ENCODE measurements at places on chromosomes 6 and 20.

GRCh38 chr6:37893257-37893656 is 73.7 kb downstream of the ZFAND3 start:
- no peak for DNase-seq

- no peak for DNase-seq
Observed at GRCh38 chr6:34460796-34461507, 4.9 kb upstream of the PACSIN1 start.

DNA sequence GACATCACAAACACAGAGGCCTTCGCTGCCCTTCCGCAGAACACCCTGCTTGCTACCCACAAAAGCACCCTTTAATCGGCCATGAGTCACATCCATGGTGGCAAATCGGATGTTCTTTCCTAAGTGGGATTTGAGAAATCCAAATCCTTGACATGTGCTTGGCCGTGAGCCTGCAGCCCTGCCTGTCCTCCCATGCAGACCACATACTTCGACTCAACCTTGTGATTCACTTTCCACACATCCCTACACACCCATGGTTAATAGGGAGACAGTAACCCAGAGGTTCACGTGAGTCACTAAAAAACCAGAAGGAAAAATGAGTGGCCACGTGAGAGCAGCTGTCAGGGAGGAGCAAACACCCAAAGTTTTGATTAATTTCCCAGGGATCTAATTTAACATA is 19.4 kb downstream of the RAMACL start:
- DNase-seq = no peak

DNA sequence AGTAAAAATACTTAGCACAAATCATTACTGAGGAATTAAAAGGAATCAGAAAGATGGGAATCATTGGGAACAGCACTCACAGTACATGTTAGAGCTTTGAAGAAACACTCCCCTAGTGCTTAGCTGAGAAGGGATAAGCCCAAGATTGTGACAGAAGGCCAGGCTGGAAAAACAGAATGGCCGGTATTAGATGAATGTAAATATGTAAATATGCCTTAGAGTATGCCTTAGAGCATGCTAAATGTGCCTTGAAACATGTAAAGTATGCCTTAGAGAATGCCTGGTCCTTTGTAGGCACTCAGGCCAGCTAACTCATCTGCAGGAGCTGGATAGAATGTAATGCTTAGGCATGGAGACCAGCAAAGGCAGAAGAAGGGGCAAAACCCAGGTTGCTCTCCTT is 10.6 kb upstream of the TENT5A start:
- no peak for DNase-seq

- DNase-seq = no peak
Observed at GRCh38 chr20:2756056-2756611, 44.3 kb downstream of the CPXM1 start.

GRCh38 chr6:25750906-25751305 is 3.6 kb upstream of the SLC17A4 start:
- DNase-seq = no peak

DNA sequence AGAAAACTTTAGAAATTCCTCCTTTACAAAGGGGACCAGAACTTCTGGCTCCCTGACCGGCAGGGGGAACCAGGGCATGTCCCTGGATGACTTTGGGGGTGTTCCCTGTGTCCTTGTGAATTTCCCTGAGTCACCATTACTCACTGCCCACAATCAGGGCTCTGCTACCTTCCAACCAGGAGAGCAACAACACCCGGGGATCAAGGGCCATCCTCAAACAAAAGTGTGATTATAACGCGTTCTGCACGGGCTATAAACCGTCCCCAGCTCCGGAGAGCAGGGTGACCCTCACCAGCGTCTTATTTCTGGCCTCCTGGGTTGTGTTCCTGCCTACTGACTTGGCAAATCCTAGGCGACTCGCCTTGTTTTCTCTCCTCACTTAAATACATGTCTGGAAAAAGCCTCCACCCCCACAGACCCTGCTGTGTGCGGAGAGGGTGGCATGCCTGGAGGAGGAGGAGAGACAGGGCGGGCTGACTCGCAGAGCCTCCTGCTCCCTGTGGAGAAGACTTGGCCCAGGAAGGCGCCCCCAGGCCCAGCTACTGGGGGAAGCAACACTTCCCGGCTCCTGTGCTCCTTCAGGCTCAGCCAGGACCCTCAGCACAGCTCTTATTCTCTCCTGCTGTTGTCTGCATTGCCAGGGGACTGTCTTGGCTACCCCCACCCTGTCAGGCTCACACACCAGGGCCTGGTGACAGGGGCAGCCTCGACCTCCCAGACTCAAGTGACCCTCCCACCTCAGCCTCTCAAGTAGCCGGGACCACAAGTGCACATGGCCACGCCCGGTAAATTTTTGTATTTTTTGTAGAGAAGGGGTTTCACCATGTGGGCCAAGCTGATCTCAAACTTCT is 54.1 kb downstream of the FGD2 start:
- no peak for DNase-seq

DNA sequence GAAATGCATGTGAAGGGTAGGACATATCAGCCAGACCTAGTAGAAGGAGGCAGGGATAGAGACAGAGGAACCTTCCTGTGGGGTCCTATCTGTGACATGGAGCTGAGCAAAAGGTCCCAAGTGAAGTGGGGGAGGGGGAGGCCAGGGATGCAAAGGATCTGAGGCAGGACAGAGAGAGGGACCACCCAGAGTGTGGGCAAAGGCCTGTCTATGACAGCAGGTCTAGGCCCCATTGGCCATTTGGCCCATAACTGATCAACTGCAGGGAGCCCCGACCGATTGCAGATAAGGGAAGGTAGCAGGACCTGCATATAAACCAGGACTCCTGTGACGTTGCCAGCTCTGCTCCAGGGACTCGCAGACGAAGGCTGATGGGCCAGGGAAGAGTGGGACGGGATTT is 49.6 kb upstream of the SYNDIG1 start:
- no peak for DNase-seq

- DNase-seq = no peak
Observed at GRCh38 chr20:54318892-54319291, 111.0 kb downstream of the PFDN4 start.

DNA sequence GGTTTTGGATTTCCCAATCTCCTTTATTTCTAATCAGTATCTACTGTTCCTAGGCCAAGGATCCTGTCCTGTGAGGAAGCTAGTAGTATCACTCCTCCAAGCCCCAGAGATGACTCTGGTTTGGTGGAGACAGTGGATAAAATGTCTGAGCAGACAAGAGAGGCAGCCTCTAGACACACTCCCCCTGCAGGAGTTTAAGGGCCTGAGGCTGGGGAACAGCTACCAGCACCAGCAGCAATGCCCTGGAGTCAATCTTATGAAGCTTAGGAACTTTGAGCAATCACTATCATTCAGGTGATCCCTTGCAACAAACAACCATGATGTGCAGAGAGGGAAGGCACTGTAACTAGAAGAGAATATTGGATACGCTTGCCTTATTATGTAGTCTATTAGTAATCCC is 384.7 kb upstream of the ID4 start:
- no peak for DNase-seq

- no peak for DNase-seq
Observed at GRCh38 chr6:14796974-14797762, 448.7 kb upstream of the JARID2 start.

- no peak for DNase-seq
Observed at GRCh38 chr6:89925826-89926225, 31.6 kb downstream of the GJA10 start.

DNA sequence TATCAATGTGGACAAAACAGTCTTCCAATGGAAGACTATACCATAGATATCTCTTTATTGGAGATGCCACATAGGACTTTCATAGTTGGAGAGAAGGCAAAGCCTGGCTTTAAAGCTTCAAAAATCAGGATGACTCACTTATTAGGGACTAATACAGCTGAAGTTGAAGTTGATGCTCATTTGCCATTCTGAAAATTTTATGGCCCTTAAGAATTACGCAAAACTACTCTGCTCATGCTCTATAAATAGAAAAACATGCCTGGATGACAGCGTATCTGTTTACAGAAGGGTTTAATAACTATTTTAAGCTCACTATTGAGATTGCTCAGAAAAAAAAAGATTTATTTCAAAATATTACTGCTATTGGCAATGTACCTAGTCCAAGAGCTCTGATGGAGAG is 155.5 kb upstream of the DST start:
- no peak for DNase-seq

DNA sequence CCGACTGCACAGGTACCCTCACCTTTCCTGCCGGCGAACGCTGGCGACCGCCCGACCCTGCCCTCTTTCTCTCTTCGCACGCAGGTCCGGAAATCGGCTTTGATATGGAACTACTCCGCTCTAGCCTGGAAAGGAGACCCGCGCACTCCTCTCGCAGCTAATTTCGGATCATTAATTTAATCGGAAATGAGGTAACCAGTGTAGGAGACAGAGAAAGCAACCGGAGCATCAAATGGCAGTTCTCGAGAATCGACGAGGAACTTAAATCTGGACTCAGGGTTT is 949 bp upstream of the ATXN1 start:
- no peak for DNase-seq

DNA sequence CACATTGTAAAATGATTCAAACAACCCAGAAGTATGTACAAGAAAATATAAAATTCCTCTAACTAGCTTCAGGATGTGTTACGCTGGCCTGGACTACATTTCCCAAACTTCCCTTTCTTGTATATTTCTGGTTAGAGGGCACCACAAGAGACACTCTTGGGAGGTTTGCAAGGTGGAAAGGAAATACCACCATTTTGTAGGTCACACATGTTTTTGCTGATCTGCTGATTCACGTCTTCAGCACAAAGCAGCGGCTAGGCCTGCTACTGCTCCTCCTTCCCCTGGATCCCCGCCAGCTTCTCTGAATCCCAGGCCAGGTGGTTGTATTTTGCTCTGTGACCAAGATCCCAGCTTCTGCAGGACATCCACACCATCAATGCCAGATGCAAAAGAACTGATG is 104.2 kb downstream of the AGPAT4 start:
- DNase-seq = no peak

GRCh38 chr20:23106271-23106851 is 20.2 kb upstream of the CD93 start:
- no peak for DNase-seq

- no peak for DNase-seq
Observed at GRCh38 chr20:21156266-21156665, 30.4 kb downstream of the KIZ start.

- DNase-seq = no peak
Observed at GRCh38 chr20:8400486-8400885, 268.4 kb downstream of the PLCB1 start.
